Activated CD8-positive, alpha-beta T cell treated with anti-CD3 and anti-CD28 coated beads for 36 hours (primary cell): ENCODE measurements at places on chromosomes 12 and 14. TPM values are rescaled to one million over a fixed set of nuclear protein-coding genes. Genes with fewer than 3 reads are reported as not detected.
A peak's percentile ranks its signal among the peaks of the same experiment; 100 is the strongest.

CLEC6A gene
- not detected for total RNA-seq

TPH2 gene
- not detected for total RNA-seq

METTL1 gene
- 34.1 TPM for total RNA-seq

DLK1 gene
- total RNA-seq = not detected

NEUROD4 gene
- total RNA-seq = not detected

RFX4 gene
- total RNA-seq = not detected

THAP2 gene
- total RNA-seq = 12.2 TPM

B3GNT4 gene
- 3.6 TPM for total RNA-seq

FGD4 gene
- 0.05 TPM for total RNA-seq

GRIN2B gene
- total RNA-seq = not detected

SRRM4 gene
- total RNA-seq = not detected

- no peak for DNase-seq
Observed at GRCh38 chr14:96754162-96754844, 42.9 kb upstream of the VRK1 start.

- no peak for DNase-seq
Observed at GRCh38 chr14:57898837-57899572, 33.1 kb upstream of the SLC35F4 start.

DNA sequence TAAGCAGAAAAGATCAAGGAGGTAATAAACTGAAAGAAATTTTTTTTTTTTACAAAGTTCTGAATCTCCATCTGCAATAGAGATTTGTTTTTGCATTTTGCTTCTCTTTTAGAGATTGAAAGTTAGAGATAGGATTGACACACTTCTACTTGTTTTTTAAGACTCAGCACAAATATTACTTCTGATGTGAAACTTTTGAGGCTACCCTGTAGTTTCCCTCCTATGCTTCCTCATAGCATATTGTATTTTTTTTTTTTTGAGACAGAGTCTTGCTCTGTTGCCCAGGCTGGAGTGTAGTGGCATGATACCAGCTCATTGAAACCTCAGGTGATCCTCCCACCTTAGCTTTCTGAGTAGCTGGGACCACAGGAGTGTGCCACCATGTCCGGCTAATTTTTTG lies 32.1 kb upstream of the SGPP1 start:
- DNase-seq = no peak

- peak; percentile 66 for DNase-seq
Observed at GRCh38 chr14:101595887-101596721, 34.8 kb downstream of the DIO3 start.

DNA sequence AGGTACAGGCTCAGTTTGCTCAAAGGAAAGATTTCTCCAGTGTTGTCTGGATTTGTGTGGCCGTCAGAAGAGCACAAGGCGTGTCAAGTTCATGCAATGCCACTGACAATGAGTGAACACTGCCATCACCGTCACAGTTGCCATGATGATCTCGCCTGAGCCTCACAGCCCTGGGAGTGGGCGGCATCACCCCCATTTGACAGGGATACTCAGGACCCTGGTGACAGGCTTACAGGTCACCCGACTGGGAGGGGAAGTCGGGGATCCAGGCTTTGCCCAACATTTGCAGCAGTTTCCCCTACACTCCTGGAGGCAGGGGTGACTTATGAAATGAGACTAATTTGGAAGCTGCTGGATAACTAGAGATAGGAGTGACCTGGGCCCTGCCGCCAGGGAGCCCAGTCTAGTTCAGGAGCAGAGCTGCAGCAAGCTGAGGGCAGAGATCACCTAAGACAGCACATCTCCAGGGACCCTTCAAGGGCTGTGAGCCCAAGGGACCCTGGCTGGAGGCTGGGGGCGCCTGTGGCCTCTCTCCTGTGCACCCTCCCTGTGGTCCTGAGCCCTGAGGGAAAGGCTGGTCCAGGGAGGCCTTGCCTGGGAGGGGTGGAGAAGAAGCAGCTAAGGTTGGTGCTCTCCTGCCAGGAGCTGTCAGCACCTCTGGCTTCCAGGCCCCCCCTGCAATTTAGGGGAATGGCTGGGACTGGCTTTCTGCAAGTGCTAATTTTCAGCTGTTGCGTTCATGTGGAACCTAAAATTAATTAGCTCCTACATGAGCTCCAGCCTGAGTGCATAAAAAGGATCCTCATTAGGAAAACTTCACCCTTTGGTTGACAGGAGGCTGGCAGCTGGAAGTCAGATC lies 32.4 kb upstream of the BEGAIN start:
- no peak for DNase-seq

GRCh38 chr12:52296572-52297215 lies 5.4 kb upstream of the KRT81 start:
- no peak for DNase-seq

DNA sequence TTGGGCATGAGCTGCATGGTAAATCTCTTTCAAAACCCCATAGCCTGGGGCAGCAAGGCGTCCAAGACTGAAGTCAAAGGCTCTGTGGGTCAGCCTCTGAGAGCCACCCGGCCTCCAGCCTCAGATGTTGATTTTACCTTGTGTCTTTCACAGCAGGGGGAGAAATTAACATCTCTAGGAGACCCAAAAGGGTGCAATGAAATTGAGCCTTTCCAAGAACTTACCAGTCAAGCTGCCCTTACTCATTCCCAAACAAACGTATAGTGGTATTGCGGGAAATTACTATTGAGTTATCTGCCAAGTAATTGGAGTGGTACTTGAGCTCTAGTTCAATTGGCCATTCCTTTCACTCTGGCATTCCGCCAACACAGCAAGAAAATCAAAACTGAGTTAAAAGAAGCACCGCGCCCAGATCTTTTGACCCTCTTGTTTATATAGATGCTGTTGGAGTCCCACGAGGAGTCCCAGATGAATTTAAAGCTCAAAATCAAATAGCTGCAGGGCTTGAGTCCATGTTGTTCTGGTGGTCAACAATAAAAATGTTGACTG lies 380.7 kb upstream of the SYT1 start:
- no peak for DNase-seq

GRCh38 chr14:54435500-54435981 lies 5.6 kb downstream of the CNIH1 start:
- DNase-seq = peak; percentile 39

DNA sequence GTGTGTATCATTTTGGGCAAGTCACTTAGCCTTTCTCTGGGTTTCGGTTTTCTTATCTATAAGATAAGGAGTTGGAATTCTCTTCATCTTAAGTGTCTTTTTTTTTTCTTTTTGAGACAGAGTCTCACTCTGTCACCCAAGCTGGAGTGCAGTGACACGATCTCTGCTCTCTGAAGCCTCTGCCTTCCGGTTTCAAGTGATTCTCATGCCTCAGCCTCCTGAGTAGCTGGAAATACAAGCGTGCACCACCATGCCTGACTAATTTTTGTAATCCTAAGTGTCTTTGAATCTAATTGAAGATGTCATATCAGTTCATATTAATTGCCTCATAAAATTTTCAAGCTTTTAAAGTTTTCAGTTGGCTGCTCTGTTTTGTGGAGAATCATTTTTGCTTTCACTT lies 4.0 kb downstream of the SRGAP1 start:
- no peak for DNase-seq

- no peak for DNase-seq
Observed at GRCh38 chr12:76374386-76375020, 26.3 kb upstream of the BBS10 start.

DNA sequence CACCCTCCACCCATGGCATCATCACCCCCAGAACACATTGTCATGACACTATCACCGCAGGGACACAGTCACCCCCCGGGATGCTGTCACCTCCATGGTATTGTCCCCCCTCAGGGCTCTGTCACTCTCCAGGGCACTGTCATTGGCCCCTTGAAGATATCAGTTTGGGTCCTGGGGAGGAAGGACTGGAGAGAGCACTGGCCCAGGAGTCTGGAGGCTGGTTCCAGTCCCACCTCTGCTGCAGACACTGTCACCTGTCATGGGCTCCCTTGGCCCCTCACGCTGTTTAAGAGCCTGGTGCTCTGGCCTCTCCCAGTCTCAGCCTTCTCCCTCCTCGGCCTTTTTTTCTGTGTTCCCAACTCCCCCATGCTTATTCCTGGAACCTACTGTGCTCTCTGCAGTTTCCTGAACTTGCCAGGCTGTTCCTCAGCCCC lies 31.9 kb downstream of the SERPINA3 start:
- no peak for DNase-seq

GRCh38 chr12:46343118-46343852 lies 29.3 kb downstream of the SLC38A2 start:
- DNase-seq = no peak

GRCh38 chr12:104591257-104591885 lies 134.6 kb downstream of the CHST11 start:
- no peak for DNase-seq

DNA sequence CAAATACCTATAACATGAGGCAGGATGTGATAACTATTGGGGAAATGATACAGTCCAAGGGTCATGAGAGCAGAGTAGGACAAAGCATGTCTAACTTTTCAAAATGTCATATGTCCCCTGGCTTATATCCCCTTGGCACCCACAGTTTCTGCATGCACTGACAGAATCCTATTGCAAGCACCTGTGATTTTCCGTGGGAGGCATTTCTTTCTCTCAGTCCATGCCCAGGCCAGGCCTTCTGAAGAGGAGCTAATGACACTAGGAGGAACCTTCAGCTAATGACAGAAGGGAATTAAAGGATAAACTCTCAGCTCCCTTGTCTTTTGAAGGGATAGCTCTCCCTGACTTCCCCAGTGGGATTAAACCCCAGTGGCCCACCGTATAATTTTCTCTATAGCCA lies 249.2 kb downstream of the TTC6 start:
- DNase-seq = no peak

DNA sequence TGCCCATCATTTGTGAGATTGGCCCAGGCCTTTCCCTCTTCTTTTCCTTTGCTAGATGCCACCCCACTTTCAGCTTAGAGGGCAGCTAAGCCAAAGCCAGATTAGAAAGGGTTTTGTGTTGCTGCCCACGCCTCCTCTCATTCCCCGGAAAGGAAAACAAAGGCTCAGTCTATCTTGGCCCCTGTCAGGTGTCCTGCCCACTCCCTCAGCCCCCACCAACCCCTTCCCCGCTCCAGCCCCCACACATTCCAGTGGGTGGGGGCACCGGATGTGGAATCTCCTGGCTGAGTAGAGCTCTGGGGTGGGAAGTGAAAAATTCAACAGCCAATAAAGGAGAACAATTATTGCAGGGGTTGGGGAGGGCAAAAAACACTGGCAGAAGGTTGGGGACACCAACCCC lies 2.2 kb downstream of the BLOC1S1 start:
- no peak for DNase-seq

DNA sequence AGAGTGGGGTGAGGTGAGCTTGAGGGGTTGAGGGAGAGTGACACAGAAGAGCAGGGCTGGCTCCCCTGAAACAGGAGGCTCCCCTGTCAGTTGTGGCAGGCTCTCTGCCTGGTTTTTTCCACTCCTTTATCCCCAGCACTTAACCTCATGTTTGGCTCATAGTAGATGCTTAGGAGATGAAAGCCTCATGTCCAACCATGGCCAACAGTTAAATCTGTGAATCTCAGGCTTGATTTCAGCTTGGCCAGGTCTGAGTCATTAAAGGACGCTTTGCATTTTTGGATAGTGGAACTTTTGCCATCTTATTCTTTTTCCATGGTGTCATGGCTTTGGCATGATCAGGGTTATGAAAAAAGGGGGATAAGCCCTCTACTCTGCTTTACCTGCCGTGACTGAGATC lies 117.2 kb downstream of the CACNA1C start:
- DNase-seq = no peak

DNA sequence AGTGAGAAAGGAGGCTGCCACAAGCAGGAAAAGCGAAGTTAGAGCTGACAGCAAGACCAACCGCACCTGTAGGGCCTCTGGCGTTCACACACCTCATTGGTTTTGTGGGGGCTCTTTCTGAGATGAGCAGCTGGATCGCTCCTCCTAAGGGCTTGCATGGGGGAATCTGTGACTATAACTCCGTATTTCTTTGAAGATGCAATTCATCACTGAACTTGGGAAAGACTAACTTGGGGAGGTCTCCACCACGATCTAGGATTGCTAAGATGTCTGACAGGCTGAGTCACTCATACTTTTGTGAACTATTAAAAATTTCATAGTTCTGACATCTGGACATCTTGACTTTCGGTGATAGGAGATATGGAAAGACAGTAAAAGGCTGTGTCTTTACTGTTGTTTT lies 173.6 kb downstream of the ETV6 start:
- no peak for DNase-seq

- peak; percentile 12 for DNase-seq
Observed at GRCh38 chr12:3777206-3777809, 24.4 kb upstream of the CRACR2A start.

GRCh38 chr12:67928621-67929383 lies 60.4 kb upstream of the IFNG-AS1 start:
- no peak for DNase-seq

DNA sequence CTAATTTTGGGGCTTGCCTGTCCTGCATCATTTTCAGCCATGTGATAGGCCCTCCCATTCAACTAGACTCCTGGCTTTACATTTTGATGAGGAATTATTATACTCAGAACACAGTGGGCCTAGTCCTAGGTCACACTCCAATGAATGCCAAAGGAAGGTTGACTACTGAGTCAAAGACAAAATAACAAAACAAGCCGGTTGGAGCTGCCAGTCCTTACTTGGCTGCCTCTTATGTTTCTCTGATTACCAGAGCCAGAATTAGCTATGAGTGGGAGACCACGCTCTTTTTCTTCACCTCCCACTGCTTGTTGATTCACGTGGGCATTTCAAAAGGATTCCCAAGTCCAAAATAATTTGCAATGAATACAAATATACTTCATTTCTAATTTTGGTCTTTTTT lies 78.1 kb upstream of the USP44 start:
- DNase-seq = no peak

GRCh38 chr14:100589760-100590469 lies 2.7 kb upstream of the BEGAIN start:
- no peak for DNase-seq

- no peak for DNase-seq
Observed at GRCh38 chr14:104076743-104077142, 8.8 kb upstream of the ASPG start.

- DNase-seq = peak; percentile 85
Observed at GRCh38 chr14:63727736-63728728, at the start of gene SGPP1. TSS of gene SGPP1 (minus strand) at chr14:63728065. CDS start at chr14:63727944, 121 bp downstream.

GRCh38 chr14:99123208-99123870 lies 148.7 kb downstream of the BCL11B start:
- no peak for DNase-seq

GRCh38 chr14:96090441-96091148 lies 51.4 kb downstream of the C14orf132 start:
- DNase-seq = no peak

DNA sequence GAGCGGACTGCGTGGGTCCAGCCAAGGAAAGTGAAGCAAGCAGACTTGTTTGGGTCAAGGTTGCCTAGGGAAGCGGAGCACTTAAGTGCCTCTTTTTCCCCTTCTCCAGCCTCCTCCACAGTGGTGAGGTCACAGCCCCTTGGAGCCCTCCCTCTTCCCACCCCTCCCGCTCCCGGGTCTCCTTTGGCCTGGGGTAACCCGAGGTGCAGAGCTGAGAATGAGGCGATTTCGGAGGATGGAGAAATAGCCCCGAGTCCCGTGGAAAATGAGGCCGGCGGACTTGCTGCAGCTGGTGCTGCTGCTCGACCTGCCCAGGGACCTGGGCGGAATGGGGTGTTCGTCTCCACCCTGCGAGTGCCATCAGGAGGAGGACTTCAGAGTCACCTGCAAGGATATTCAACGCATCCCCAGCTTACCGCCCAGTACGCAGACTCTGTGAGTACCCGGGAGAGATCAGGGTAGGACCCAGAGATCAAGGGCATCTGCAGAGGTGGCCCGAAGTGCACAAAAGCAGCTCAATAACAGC lies at the start of gene TSHR:
Gene TSHR (plus strand): TSS at position 206 of the 526 bp plus-strand sequence. CDS start 60 bp downstream, at position 266.
- DNase-seq = no peak

GRCh38 chr12:49261721-49262120 lies 3.2 kb upstream of the TUBA1C start:
- DNase-seq = no peak
